ENCODE measurements at places on chromosomes 11 and 22. TPM values are rescaled to one million over a fixed set of nuclear protein-coding genes. Genes with fewer than 3 reads are reported as not detected.

GRCh38 chr11:124762624-124763155 lies 600 bp upstream of the ESAM start:
- no peak for DNase-seq

DNA sequence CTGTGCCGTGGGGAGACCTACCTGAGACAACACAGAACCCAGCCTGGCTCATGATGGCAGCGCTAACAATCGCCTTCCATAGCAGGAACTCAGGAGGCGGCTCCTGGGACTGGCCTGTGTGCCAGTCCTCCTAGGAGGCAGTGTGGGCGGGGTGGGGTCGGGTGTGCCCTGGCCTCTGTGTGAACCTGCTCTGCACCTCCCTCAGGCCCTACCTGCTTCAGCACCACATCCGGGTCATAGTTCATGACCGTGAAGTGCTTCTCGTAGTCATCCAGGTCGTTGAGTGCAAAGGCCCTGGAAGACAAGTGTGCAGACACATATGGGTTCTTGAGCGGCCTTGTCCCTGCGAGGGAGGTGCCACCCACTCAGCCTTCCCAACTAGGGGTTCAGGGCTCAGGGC lies 15.3 kb downstream of the TTLL12 start:
- DNase-seq, result no peak

GRCh38 chr11:108781946-108782345 lies 117.1 kb downstream of the DDX10 start:
- no peak for DNase-seq

GRCh38 chr11:59145534-59145933 lies 2.9 kb downstream of the FAM111A start:
- DNase-seq, result no peak

- no peak for DNase-seq
Observed at GRCh38 chr11:67636962-67637361, 2.6 kb downstream of the TBX10 start.

DNA sequence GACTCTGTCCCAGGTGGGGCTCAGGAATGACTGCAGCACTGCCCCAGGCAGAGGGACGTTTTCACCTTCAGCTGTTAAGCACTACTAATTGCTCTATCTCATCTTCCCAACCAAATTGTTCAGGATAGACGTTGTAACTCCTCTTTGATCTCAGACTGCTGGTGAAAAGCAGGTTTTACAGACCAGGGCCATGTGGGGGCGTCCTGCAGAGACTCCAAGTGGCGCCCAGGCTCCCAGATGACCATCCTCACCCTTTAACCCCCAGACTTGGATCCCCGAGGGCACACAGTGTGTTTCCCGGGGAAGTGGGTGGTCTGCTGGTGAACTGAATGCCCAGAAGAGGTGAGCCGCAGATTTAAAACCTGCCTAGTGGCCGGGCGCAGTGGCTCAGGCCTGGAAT lies 23.9 kb downstream of the FADD start:
- no peak for DNase-seq

DNA sequence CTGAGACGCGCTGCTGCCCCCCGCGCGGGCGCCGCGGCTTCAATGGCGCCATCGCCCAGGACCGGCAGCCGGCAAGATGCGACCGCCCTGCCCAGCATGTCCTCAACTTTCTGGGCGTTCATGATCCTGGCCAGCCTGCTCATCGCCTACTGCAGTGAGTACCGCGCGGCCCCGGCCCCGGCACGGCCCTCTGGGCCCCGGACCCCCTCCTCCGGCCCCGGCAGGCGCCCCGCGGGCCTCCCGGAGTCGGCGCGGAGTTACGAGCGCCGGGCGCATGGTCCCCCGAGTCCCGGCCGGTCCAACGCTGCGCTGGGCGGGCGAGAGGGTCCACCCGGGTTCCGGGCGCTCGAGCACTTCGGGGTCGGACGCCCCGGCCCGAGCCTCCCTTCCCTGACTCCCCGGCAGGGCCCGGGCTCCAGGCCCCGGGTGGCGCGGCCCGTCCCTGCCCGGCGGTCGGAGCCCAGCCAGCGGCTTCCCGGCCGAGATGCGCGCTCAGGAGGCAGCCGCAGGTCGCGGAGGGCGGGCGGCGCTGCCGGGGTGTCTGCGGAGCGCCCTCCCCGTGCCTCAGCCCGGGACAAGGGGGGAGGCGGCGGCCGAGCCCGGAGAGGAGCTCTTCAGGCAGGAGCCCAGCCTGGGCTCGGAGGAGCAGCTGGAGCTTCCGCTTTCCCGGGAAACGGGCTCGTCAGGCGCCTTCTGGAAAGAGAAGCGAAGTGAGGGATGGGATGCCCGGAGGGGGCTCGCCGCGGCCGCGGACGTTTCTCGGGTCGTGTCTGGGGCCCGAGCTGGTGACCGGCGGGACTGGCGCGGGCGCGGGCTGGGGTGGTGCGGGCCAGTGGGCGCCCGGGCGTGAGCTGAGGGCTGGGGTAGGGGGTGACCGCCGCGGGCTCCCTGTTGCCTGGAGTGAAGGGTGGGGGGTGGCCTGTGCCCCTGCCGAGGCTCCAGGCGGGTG lies 1337.8 kb downstream of the BRD1 start:
- no peak for DNase-seq

DNA sequence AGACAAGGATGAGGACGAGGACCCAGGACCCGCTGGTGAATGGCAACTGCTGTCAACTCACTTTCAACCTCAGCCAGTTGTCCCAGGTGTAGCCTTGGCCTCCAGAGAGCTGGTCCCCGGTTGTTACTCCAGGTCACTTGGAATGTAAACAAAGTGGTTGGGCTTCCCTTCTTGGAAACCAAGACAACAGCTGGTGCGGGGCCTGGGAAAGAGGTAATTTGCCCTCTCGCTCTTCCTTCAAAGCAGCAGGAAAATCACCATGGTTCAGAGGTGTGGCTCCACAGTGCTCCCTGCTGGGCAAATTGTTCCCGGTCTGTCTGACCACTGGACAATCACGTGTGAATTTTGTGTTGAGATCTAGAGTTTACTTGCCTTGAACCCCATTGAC lies 15.0 kb downstream of the SLC1A2 start:
- no peak for DNase-seq

GRCh38 chr22:31585161-31585859 lies 76.7 kb downstream of the PISD start:
- DNase-seq, result no peak

- DNase-seq, result no peak
Observed at GRCh38 chr11:15696069-15696468, 581.3 kb downstream of the INSC start.

- DNase-seq, result no peak
Observed at GRCh38 chr11:112318184-112318591, 57.5 kb upstream of the PLET1 start.

DNA sequence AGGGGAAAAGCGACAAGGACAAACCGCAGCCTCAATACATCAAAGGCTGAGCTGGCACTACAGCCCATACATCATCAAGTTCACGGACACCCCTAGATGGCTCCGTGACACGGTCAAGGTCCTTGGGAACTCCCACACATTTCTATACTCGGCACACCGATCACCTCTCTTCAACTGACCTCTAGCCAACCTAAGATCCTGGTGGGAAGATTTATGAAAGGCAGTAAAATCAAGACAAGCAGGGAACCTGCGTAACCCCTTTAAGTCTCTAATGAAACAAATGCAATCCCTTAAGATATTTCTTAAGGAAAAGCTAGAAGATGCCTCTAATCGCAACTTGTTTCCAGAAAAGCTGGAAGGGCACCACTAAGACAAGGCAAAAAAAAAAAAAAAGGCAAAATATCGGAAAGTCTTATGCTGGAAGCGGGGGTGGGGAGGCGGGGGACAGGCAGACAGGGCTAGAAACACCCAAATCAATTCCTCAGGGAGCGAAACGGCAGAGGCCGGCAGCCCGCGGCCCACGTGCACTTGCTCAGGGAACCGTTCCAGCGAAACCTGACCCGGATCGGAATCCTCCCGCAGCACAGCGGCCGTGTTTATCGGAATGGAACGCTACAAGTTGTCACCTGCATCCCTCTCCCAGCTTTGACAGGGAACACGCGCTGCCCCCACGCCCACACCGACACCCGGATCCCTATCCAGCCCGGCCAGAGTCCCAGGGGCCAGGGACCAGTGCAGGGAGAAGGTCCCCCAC lies 1.4 kb downstream of the ARHGAP20 start:
- no peak for DNase-seq

- peak; percentile 31 for DNase-seq
Observed at GRCh38 chr22:50169774-50170341, 673 bp upstream of the PANX2 start.

GRCh38 chr22:49975543-49976389 lies 15.2 kb downstream of the PIM3 start:
- no peak for DNase-seq

GRCh38 chr11:119210050-119210449 lies 3.9 kb downstream of the CBL start:
- no peak for DNase-seq

- DNase-seq, result no peak
Observed at GRCh38 chr11:95592471-95592870, 197.1 kb downstream of the FAM76B start.

GRCh38 chr11:64152841-64153691 lies 12.8 kb downstream of the MACROD1 start:
- DNase-seq, result peak; percentile 69

DNA sequence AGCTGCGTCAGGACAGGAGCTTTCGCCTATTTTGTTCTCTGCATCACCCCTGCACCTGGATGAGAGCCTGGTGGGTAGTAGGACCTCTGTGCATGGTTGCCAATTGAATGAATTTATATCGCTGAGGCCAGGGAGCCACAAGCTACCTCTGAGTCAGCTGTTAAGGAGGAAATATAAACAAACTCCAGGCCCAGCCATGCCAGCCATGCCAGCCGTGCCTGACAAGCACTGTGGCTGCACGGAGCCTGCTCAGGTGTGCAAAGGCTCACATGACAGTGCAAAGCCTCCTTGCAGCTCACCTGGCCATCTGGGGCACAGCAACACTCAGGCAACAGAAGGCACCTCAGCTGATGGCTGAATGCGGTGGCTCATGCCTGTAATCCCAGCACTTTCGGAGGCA lies 33.7 kb upstream of the LINC01488 start:
- DNase-seq, result no peak

GRCh38 chr11:75654314-75654713 lies 14.5 kb downstream of the MAP6 start:
- DNase-seq, result no peak

- DNase-seq, result no peak
Observed at GRCh38 chr11:114083391-114084252, 24.1 kb downstream of the ZBTB16 start.

GRCh38 chr11:130448416-130449309 lies at the start of gene ADAMTS15:
ADAMTS15 (plus strand) TSS chr11:130448645; CDS start chr11:130448974, 329 bp downstream.
- DNase-seq, result peak; percentile 48

DNA sequence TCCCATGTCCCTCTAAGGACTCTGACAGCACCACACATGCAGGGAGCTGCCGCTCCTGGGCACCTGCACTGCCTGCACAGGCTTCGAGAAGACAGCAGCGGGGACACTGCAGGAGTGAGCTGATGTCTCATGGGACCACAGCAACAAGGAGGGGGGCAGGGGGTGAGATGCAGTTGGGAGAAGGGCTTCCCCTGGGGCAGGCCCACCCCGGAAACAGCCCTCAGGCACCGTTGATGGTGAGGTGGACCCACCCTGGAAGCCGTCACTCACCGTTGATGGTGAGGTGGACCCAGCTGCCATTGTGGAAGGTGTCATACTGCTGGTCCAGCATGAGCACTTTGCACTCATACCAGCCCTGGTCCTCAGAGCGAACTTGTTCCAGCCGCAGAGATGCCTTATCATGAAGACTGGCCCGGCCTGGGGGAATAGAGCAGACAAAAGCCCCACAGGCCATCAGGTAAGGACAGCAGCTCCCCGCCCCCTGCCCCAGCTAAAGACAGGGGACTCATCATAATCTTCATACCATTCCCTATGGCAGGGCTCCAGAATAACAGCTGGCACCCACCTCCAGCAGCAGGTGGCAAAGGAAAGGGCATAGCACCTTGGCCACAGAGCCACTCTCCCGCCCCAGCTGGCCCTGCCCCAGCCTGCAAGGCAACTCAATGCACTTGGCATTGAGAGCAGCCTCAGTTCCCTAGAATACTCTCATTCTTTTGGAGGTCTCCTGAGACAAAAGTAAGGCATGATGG lies 12.6 kb downstream of the IGSF9B start:
- no peak for DNase-seq

Gene SERHL2
- total RNA-seq, result 0.83 TPM

Gene CBLIF
- total RNA-seq, result not detected

Gene KCNJ11
- total RNA-seq, result 1.2 TPM

Gene MS4A4A
- not detected for total RNA-seq

Gene NAALAD2
- total RNA-seq, result not detected

Gene CD3E
- 680 TPM for total RNA-seq

Gene CLTCL1
- total RNA-seq, result 0.62 TPM

Gene ANGPTL5
- total RNA-seq, result not detected

Gene UPK3A
- not detected for total RNA-seq

Gene PHETA2
- 1.8 TPM for total RNA-seq

Gene SPDYC
- not detected for total RNA-seq
